Activated CD4-positive, alpha-beta T cell treated with anti-CD3 and anti-CD28 coated beads, Interleukin-2, Interleukin-4, amounts not matched to agents 100 ng/mL and 50 ng/mL, durations not matched to agents 16 hours and 8 hours (primary cell): ENCODE measurements at places on chromosomes 6 and 20.

DNA sequence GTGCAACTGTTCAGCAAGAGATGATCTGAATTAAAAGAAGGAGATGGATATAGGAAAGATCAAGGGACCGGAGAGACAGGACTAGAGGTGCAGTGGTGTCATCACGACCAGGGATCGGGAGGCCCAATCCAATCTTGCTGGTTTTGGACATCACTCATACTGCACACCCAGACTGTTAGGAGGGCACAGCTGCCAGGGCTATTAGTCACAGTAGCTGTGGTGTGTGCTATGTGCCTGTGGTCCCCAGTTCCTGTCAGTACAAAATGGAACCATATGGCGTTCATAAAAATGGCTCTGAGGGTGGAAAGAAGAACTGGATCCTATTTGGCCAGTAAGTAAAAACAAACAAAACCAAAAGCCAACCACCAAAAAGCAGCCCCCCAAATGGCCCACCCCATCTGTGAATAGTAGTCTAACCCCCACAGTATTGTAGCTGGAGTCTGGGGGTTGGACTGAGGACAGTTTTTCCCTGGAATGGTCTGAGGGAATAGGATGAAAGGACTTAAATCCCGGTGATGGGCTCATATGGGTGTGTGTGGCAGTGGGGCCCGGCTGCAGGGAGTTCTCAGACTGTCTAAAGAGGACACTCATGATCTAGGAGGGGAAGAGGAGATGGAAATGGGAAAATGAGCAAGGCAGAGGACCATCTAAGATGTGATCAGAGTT lies 9.3 kb upstream of the NNAT start:
- no peak for DNase-seq

DNA sequence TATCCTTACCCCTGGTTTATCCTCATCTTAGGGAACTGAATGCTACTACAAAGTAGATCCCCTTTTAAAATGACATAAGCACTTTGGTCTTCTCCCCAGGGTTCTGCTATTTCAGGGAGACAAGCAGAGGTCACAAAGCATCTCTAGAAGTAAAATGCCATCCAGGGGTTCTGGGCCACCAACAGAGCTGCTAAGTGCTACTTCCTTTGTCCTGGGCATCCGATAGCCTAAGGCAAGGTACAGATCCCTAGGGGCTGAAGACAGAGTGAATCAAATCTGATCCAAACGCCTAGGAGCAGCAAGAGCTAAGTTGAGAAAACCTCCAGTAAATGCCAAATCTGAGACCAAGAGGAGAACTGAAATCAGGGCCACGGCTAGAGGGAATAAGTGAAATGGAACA lies 161.2 kb downstream of the PTPRT start:
- no peak for DNase-seq

DNA sequence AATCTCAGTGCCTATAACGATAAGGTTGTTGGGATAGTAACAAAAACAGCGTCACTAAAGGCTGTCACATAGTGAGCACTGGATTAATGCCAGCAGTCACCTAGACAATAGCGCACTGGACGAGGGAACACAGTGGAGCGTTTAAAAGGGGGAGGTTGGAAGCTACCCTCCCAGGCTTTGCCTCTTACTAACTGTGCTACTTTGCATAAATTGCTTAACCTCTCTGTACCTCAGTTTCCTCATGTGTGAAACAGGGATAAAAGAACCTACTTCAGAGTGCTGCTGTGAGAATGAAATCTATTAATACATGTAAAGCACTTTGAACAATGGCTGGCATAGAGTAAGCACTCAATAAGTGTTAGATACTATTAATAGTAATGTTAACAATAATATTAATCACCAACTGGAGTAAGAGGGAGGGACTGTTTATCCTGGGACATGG lies 10.5 kb downstream of the BCL2L1 start:
- DNase-seq = no peak

GRCh38 chr6:147392917-147393625 lies 115.4 kb upstream of the SAMD5 start:
- DNase-seq = no peak

GRCh38 chr20:63463400-63464288 lies 8.8 kb downstream of the KCNQ2 start:
- DNase-seq = no peak

- no peak for DNase-seq
Measured at GRCh38 chr6:86148586-86148985, 505.9 kb upstream of the SYNCRIP start.

GRCh38 chr6:121901432-121901831 lies 466.0 kb downstream of the GJA1 start:
- DNase-seq = no peak

DNA sequence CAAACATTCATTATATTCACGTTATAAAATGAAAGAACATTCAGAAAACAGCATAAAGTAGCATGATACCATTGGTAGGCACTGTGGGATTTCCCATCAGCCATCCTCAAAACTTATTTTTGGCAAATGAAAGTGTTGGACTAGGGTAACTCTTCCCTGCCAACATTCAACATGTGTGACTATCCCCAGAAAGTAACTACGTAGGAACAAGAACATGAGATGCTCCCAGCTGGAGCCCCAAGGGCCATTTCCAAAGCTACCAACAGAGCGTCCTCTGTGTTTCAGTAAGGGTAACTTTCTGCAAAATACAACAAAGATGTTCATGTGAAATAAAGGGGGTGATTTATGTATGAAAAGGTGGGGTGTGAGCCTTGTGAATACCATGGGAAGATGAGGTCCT lies 28.4 kb upstream of the PTPN1 start:
- no peak for DNase-seq

DNA sequence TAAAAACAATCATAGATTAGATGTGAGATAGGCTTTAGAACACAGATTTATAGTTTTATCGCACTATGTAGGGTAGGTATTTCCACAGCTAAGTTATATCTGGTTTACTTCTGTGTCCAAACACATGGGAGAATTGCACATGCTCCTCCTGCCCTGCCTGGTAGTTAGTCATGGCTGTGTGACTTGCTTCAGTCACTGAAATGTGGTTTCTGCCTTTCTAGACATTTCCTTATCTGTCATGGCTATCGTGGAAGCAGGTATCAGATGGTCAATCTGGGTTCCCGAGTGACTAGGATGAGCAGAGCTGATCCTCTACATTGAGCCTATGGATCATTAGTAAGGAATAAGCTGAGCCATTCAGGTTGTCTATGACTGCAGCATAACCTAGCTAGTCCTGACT lies 117.8 kb upstream of the GMDS start:
- no peak for DNase-seq

DNA sequence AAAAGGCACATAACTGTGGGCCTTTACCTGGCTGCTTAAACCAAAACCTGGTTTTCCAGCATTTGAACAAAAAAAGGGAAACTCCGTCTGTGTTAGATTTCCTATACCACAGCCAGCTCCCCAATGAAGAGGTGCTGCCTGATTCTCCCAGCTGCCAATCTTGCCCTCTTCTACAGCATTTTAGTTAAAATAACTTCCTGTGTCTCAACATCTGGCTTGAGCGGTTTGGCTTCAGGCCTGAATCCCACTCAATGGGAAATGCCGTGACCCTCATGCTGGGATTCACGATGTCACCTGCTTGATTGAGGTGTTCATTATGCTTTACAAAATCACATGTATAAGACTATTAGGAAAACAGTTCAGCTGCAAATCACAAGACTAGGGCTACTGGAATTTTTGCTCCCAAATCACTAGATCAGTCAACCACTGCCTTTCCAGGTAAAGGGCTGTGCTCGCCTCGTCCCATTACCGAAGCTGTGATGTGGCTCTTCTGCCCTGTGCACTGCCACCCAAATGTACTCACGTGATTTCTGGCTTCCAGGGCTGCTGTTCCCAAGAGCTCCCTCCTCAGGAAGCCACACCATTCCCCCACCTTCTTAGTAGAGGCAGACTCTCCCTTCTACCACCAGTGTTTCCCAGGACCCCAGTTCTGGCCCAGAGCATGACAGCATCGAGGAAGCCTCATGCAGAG lies 94.6 kb downstream of the PSMG4 start:
- DNase-seq = no peak

GRCh38 chr6:31356946-31357466 lies at the start of gene HLA-B:
Gene HLA-B, minus strand, starts transcription at chr6:31357179. Its CDS starts 21 bp downstream, at chr6:31357158.
- DNase-seq = peak; percentile 81

GRCh38 chr6:26006086-26006939 lies 43.7 kb downstream of the TRIM38 start:
- DNase-seq = no peak

DNA sequence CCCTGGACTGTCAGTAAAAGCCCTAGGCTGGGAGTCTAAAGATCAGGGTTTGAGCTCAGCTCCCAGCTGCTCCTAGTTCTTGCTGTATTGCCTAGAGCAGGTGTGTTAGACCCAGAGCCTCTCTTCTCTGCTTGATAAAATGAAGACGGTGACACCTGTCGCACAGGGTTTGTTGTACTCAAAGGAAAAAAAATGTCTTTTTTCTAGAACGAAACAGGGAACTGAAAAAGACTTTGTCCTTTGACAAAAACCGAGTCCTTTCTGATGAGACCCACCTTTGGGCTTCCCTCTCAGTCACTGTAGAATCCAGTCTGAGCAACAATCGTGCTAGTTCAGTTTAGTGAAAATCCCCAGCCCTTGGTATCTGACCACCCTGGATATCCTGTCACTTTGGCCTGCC lies 102.1 kb upstream of the LAMP5 start:
- no peak for DNase-seq

DNA sequence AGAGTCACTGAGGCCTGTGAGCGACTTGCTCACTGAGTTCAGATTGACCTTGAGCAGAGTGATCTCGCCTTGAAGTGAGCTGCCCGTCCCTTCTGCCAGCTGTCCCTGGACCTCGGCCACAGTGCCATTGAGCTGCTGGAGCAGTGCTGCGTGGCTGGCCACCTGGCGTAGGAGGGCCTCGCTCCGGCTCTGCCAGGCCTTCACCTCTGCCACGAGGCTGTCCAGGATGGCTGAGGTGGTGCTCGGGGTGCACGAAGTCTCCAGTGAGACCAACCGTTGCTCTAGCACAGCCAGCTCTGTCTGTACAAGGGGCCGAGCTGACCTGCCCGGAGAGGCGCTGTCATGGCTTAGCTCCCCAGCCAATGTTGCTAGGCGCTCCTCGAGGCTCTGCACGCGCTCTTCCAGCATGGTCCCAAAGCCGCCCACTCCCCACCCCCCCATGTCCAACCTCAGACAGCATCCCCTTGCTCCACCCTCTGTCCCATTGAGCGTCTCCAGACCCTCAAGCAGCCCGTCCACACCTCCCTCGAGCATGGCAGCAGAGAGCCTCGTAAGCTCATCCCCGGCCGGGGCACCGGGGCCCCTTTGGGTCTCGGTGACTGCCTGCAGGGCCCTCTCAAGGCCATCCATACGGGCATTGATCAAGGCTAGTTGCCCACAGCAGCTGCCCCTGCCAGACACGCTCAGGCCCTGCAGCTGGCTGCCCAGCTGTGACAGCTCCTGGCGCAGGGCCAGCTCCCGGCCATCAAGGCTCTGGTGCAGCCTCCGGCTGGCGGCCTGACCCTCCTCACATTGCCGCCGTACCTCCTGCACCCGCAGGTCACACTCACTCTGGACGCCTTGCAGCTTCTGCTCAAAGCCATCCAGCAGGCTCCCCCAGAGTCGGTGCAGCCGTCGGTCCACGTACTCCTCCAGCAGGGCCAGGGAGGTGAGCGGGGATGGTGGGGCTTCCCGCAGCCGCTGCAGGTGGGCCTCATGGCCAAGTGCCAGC lies 4.6 kb downstream of the EMILIN3 start:
- DNase-seq = no peak

DNA sequence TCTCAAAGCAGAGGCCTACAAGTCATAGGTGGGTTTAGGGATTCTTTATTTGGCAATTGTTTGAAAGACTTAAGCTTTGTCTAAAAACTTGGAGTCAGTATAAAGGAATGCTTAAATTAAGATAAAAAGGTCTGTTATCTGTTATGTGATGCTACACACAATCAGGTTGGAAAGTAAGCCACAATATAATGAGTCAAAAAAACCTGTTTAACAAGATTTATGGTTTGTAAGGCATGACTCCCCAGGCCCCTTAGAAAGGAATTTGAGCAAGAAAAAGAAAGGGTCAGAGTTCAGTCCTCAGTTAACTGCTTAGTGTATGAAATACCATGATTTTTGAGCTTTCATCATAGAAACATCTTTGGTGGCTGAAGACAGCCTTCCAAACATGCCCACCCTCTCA lies 66.8 kb upstream of the HMGN3 start:
- no peak for DNase-seq

GRCh38 chr6:11144393-11144851 lies 32.9 kb upstream of the ERVFRD-1 start:
- peak; percentile 82 for DNase-seq

- DNase-seq = no peak
Measured at GRCh38 chr20:14950633-14951032, 613.2 kb upstream of the FLRT3 start.

- no peak for DNase-seq
Measured at GRCh38 chr6:39292637-39293036, 21.6 kb downstream of the KCNK17 start.

- no peak for DNase-seq
Measured at GRCh38 chr6:89984926-89985750, 90.9 kb downstream of the GJA10 start.

DNA sequence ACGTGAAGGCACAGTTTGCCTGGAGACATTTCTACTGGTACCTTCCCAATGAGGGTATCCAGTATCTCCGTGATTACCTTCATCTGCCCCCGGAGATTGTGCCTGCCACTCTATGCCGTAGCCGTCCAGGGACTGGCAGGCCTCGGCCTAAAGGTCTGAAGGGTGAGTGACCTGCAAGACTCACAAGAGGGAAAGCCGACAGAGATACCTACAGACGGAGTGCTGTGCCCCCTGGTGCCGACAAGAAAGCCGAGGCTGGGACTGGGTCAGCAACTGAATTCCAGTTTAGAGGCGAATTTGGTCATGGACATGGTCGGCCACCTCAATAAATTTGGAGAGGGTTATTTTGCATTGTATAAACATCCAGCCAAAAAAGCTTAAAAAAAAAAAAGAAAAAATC lies 420.3 kb upstream of the FLRT3 start:
- DNase-seq = no peak

DNA sequence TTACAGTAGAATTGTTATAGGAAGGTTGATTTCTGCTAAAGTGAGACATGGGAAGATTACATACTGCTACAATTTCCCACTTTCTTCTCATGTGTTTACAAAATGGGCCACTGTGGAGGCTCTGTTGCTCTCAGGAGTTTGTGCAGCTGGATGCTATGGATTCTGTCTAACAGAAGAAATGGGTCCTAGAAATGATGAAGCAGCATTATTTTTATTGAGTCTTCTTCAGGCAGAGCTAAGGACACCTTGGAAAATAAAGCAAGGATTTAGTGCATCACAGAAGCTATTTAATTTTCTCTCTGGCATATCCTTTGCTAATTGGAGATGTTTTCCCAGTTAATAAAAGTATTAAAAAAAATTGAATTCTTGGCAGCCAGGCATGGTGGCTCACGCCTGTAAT lies 29.2 kb downstream of the CCDC170 start:
- no peak for DNase-seq
